Endodermal cell (in vitro differentiated cells): ENCODE measurements at places on chromosomes 4 and X.
A peak's percentile ranks its signal among the peaks of the same experiment; 100 is the strongest.

- no peak for DNase-seq
Measured at GRCh38 chr4:169295822-169296221, 25.1 kb upstream of the SH3RF1 start.

- no peak for DNase-seq
Measured at GRCh38 chr4:185143601-185143969, 519 bp downstream of the SLC25A4 start.

- no peak for DNase-seq
Measured at GRCh38 chr4:145041378-145041777, 56.6 kb downstream of the ANAPC10 start.

DNA sequence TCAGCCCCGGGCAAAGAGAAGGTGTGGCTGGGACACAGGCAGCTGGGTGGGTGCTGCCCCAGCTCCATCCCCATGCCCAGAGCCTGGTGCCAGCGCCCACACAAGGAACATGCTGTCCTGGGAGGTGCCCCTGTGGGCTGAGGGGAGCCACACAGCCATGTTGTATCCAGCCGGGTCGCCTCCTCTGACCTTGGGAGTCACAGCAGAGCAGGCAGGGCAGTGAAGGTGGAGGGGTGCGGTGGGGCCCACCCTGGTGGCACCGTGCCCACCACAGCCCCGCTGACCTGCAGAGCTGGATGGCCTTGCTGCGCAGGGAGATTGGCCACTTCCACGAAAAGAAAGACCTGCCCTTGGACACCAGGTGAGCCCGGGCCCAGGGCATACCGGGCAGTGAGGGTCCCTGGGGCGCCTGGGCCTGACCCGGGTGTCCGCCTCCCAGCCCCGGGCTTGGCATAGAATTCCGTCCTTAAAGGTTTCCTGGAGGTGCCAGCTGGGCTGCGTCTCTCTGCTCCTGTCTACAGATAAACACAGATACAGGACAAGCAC, 18.7 kb upstream of the ADD1 start:
- DNase-seq = no peak

- no peak for DNase-seq
Measured at GRCh38 chr4:100790836-100791615, 273.2 kb upstream of the EMCN start.

DNA sequence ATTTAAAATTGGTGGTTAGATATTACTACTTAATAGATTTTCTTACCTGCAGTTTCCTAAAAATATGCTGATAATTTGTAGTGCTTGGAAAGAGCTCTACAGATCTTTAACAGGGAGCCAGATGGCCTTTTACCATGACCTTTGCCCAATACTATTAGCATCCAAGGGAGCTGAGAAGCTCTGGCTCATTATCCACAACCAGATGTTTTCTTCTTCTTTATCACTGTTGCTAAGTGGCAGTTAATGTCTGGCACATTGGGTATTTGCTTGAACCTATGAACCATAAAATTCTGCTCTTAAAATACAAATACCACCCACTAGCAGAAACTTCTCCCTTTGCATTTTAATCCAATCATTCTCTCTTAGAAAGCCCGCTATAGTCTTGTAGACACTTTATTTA, 1480.3 kb downstream of the C4orf33 start:
- no peak for DNase-seq

DNA sequence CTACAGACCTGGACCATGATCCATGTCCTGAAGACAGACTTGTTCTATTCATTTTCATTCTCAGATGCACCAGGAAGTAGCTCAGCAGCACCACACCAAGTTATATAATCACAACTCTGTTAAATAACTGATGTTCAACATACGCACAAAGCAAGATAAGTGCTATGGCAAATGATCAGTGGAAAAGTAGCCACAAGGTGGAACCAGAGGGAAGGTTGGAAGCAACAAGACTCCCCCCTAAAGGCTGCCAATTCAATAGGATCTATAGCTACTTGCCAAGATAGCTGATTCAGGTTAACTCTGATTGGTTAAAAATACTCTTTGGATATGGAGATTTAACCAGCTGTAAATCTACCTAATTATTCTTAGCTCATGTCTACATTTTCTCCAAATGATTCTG, 23.7 kb upstream of the FAM47B start:
- peak; percentile 70 for DNase-seq

GRCh38 chrX:12771445-12772069, 19.7 kb upstream of the PRPS2 start:
- DNase-seq = peak; percentile 86

DNA sequence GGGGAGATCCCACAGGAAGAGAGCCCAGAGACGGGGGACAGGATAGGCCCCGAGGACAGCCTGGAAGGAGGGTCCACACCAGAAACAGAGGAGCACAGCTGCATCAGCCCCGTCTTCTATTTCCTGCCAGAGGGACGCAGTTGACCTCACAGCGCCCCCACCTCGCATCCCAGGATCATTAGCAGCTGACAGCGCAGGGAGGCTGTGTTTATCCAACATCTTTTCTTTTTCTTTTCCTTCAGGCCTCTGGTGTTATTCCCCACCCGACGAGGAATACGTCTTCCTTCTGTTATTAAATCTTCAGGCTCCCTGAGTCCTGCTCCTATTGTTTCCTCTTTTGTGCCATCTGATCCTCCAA, 75.4 kb downstream of the DCHS2 start:
- DNase-seq = peak; percentile 86

DNA sequence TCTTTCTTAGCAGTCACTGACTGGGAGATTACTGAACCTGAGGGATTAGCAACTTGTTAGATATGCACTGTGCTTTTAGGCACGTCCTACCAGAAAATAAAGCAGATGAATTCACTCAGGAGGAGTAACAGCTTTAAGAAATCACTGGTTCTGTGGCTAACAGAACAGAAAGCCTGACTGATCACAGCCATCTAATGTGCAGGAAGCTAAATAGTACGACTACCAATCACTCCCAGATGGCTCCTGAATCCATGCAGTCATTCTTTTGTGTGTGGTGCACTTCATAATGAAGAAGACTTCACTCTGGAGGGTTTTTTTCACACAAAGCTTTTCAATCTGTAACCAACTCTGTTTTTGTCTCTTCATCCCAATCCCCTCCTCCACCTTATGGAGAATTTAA, 305.3 kb upstream of the INTU start:
- no peak for DNase-seq

DNA sequence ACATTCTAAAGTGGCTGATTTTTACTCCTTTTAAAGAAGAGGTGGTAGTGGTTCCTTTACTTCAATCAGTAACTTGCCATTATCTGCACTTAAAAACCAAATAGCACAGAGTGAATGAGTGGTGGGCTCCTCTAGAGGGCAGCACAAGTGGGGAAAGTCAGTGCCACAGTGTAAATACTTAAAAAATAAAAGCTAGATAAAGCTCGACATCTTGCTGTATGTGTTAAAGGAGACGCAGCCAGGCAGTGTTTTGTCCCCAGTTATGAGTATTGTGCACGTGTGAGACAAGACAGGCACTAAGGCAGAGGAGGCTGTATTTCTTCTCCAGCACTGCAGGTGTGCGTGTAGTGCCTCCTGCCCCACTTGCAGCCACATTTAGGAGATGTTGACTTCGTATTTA, 24.6 kb downstream of the NAP1L5 start:
- peak; percentile 82 for DNase-seq

DNA sequence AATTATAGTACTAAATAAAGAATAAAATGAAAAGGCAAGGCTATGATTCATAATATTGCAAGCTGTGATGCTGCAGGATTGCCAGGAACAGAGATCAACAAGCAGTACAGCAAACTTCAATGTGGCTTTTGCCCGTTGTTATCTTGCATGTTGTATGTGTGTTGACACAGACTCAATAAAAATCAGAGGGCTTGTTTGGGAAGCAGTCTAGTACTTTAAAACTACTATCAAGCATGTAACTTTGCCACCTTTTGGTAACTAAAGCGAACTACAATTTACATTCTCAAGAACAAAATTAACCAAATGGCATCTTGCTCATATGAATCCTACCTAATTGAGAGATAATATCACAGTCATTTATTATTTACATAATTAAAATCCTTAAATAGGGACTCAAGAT, 79.8 kb upstream of the GPM6A start:
- DNase-seq = no peak

GRCh38 chr4:36399762-36400353, 118.4 kb downstream of the DTHD1 start:
- DNase-seq = peak; percentile 52

DNA sequence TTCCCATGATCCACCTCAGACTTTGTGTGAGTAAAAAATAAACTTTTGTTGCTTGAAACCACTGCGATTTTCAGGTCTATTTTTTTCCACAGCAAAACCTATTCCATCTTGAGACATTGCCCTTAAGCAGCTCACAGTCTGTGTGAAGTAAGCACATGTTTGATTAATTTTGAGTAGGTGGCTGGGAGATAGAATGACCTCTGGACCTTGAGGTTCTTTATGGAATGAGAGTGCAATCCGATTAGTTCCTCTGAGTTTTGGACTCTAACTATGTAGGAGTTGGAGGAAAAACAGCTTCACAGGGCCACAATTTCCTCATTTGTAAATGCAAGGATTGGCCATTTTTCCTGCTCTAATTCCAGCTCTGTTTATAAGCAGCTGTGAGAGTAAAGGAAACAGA, 234.1 kb upstream of the IGFBP7 start:
- no peak for DNase-seq

GRCh38 chrX:48681539-48682183, 1.9 kb upstream of the WAS start:
- no peak for DNase-seq

DNA sequence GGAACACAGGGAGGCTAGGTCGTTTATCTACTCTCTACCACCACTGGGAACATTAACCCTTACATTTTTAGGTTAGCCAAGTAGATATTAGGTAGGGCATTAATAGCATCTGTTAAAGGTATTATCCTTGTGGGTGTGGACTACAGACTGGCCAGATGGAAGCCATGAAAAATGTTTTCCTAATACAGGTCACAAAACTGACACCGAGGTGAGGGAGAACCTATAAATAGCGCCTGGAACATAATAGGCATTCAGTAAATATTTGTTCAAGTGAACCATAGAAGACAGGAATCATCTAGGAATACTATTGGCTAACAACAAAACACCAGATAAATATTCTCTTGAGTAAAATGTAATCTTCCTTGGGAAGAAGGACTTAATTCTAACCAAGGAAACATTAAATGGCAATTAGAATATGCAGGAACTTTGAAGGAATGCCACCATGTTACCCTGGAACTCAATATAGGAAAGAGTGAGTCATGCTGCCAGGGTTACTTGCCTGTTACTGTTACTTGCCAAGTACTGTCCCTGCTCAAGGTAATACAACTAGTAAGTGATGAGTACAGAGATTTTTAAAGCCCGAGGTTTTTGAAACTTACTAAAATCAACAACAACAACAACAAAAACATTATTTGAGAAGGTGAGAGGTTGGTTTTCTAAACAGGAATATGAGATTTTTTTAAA, 79.0 kb downstream of the SOX3 start:
- no peak for DNase-seq

- no peak for DNase-seq
Measured at GRCh38 chr4:182776376-182777105, 140.6 kb downstream of the DCTD start.

GRCh38 chr4:44845309-44845708, 119.0 kb upstream of the GNPDA2 start:
- no peak for DNase-seq

DNA sequence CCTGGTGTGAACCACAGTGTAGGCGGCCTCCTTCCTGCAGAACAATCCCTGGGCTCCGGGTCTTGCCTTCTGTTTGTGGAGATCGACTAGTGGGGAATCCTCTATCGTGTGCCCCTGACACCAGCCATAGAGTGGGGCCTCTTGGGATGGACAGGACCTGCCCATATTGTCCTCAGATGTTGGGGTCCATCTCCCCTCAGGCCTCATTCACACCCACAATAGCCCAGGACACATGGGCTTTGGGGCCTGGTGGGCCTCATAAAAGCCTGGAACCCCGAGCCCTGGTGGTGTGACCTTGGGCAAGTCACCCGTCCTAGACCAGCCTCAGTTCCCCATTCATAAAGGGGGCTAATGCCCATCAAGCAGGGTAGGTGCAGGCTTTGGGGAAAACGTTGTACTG, 13.2 kb upstream of the GAGE10 start:
- DNase-seq = no peak

- no peak for DNase-seq
Measured at GRCh38 chr4:139587446-139587845, 31.4 kb upstream of the SETD7 start.

DNA sequence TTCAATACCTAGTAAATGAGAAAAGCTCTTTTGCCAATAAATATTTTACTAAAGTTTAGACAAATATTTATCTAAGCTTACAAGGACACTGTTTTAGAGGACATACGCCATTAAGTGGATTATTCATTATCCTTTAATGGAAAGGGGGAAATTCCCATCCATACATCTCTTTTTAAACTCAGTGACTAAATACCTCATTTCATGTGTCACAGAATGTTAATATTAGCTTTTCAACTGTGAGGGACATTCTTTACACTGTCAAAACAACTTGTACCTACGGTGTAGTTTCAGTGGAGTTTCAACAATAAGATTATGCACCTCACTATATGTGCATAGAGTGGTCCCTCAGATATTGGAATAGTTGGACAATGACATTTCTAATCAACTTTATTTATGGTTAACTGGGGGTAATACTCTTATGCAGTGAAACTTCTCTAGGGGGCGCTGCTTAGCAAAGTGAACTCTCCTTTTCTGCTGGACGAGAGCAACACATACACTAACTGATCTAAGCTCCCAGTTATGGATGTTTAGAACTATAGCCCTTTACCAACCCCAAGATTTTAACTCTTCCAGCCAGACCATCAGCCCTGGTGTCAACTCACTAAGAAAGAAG, 9.7 kb downstream of the HS6ST2 start:
- DNase-seq = peak; percentile 58

GRCh38 chr4:150033901-150034300, 44.3 kb upstream of the DCLK2 start:
- no peak for DNase-seq

GRCh38 chrX:15786915-15787314, 3.4 kb upstream of the ZRSR2 start:
- DNase-seq = no peak

GRCh38 chr4:42101446-42101975, 50.9 kb downstream of the BEND4 start:
- no peak for DNase-seq
